ENCODE measurements at places on chromosomes 1 and 21.

DNA sequence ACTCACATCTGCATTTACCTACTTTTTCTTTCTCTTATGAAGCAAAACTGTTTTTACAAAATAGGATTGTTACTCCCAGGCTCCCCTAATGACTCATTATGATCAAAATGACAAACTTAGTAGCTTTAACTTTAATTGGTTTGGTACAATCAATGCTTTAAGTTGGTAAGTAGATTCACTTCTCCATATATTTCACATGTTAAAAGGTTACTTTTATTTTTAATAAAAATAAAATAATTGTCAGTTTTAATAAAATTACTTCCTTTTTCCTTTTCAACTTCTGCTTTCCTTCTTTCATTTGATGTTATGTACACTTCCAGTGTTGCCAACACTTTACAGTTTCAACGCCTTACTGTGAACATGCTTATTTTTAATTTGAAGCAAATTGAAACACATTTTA lies 477.6 kb downstream of the SETD4 start:
- H3K4me1 ChIP-seq = no peaks in the 10 kb centered on the region
- no peak for DNase-seq
- H3K27me3 ChIP-seq = no peaks in the 10 kb centered on the region
- H3K27ac ChIP-seq = no peak overlapping the region

GRCh38 chr1:17735348-17735747 lies 19.8 kb upstream of the ACTL8 start:
- no peak overlapping the region for H3K4me3 ChIP-seq
- H3K36me3 ChIP-seq = no peaks in the 10 kb centered on the region
- no peak for DNase-seq
- no peak overlapping the region for H3K27ac ChIP-seq

GRCh38 chr21:34120867-34121266 lies 47.5 kb downstream of the MRPS6 start:
- H3K36me3 ChIP-seq = no peaks in the 10 kb centered on the region
- no peaks in the 10 kb centered on the region for H3K27me3 ChIP-seq
- no peak overlapping the region for H3K27ac ChIP-seq
- H3K4me1 ChIP-seq = peaks cover 20% of the 10 kb centered on the region
- DNase-seq = no peak
- no peak overlapping the region for H3K4me3 ChIP-seq

- DNase-seq = peak; percentile 85
- H3K36me3 ChIP-seq = no peaks in the 10 kb centered on the region
- H3K27me3 ChIP-seq = no peaks in the 10 kb centered on the region
- H3K4me1 ChIP-seq = peaks cover 50% of the 10 kb centered on the region
Observed at GRCh38 chr1:181152892-181153633, 64.6 kb downstream of the IER5 start.

GRCh38 chr1:110424699-110425611 lies 17.5 kb upstream of the LAMTOR5 start:
- DNase-seq = no peak
- no peaks in the 10 kb centered on the region for H3K36me3 ChIP-seq
- peaks cover 16% of the 10 kb centered on the region for H3K4me1 ChIP-seq
- no peak overlapping the region for H3K4me3 ChIP-seq
- no peaks in the 10 kb centered on the region for H3K27me3 ChIP-seq

GRCh38 chr1:169121146-169121923 lies 14.8 kb downstream of the ATP1B1 start:
- H3K4me3 ChIP-seq = no peak overlapping the region
- H3K4me1 ChIP-seq = peaks cover 98% of the 10 kb centered on the region
- no peak for DNase-seq

- H3K36me3 ChIP-seq = peaks cover 5% of the 10 kb centered on the region
- no peak overlapping the region for H3K4me3 ChIP-seq
- H3K27me3 ChIP-seq = no peaks in the 10 kb centered on the region
Observed at GRCh38 chr1:24540906-24541710, 14.8 kb upstream of the NCMAP start.

All from stomach (tissue), 19 donors.